GM12865 (cell line): ENCODE measurements at places on chromosomes 3 and 15.

GRCh38 chr3:126836220-126836860 lies 132.3 kb downstream of the CHCHD6 start:
- no peak for DNase-seq

GRCh38 chr3:125003859-125004595 lies 51.8 kb downstream of the HEG1 start:
- no peak for DNase-seq

- DNase-seq: peak; percentile 29
Measured at GRCh38 chr3:125165189-125165947, 47.2 kb downstream of the SLC12A8 start.

DNA sequence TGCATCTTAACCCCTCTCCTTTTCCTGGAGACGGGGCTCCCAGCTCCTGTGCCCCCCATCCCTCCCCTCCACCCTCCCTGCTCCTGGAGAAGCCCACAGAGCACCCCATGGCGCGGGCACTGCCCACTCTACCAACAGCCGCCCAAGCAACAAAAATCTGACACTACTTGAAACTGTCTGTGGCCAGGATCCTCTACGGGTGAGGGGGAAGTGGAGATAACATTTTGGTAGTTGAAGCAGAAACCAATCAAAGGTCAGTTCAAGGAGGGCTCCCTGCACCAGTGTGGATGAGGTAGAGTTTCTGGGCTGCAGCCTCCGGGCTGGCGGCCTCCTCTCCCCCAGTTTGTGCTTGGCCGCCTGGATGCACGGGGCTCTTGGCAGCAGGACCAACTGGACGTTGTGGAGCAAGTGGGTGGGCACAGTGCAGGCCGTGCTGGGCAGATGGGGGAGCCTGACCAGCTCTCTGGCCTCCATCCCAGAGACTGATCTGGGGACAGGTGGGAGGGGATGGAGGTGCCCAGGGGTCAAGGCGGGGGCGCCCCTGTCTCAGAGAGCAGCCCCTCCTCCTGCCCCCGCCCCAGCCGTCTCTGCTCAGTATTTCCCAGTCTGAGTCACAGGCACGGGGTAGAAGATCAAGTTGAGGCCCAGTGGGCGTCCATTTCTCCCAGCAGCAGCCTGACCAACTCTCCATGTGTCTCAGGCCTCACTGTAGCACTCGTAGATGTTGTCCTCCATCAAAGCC lies 12.8 kb downstream of the H1-8 start:
- DNase-seq: no peak

DNA sequence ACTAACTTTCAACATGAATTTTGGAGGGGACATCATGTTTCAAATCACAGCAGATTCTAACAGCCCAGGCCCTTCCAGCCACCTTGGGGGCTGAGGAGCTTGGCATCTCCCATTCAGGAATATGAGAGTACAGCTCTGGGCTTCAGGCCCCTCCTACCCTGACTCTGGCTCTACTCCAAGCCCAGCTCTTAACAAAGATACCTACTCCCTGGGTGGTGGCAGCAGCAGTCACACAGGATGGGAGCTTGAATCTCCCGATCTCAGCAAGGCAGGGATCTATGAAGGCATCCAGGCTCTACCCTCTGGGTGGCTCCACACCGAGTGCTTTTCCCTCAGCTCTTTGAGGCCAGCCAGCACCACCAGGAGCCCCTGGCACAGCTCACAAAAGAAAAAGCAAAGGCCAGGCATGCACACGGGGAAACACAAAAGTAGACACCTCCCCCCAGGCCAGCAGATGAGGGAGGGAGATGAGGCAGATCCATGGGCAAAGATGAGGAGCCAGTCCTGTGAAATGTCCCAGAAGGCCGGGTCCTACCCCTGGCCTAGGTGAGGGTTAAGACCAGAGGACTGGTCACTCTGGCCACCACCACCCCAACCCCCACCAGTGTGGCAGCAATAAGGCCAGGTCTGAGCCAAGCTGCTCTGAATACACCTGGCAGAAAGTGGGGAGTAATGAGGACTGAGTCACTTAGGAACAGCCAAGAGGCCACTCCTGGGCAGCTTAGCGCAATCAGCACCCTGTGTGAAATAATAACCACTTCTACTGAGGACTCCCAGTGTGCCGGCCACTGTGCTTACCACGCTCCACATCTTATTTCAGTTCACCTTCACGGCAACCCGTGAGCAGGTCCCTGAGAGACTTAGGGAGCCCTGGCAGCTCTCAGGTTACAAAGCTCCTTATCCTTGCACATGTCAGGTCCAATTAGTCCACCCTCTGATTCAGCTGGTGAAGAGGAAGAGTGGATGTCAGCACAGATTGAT lies 24.3 kb downstream of the PLA2G4F start:
- DNase-seq: no peak

DNA sequence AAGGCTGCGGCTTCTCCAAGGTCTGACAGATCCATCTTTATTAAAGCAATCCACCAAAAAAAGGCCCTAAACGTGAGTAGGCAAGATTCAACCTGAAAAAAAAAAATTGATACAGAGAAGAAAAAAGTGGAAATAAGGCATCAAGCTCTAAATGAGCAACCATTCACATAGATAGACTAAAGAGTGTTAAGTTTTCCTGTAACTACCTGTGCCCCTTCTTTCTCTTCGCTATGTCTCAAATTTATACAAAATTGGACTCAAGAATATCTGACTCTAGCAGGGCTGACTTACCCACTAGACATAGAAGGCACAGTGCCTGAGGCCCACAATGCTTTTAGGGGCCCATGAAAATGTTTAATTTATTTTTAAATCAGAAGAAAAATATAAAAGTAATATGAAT lies at the start of gene MYH15:
MYH15 (minus strand) TSS at position 101 of the 400 bp plus-strand sequence; CDS start at position 35, 66 bp downstream.
- no peak for DNase-seq

DNA sequence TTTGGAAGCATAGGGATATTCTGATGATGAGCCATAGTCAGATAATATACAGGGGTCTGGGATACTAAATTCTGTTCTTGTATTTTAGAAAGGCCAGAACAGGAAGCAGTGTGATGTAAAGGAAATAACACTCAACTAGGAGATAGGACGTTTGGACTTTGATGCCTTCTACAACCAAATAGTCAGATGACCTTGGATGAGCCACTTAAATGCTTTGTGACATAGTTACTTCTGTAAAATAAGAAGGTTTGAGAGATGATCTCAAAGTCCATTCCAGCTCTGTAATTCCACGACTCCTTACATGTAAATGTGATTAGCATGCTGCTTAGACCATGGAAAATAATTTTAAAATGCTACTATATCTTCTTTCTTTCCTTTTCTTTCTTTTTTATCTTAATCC lies 29.5 kb upstream of the CCDC54 start:
- no peak for DNase-seq

DNA sequence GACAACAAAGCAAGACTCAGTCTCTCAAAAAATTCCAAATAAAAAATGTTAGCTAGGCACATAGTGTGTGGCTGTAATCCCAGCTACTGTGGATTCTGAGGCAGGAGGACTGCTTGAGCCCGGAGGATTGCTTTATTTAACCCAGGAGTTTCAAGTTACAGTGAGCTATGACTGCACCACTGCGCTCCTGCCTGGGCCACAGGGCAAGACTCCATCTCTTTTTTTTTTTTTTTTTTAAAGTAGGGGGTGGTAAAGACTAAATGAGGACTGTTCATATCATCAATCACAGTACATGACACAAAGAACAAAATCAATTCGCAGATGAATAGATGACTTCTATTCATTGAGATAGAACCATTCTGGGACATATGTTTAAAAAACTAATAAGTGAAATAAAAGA lies 48.1 kb downstream of the ACAP2 start:
- DNase-seq: peak; percentile 20

GRCh38 chr15:62639906-62640605 lies 402.5 kb upstream of the TPM1 start:
- DNase-seq: no peak

DNA sequence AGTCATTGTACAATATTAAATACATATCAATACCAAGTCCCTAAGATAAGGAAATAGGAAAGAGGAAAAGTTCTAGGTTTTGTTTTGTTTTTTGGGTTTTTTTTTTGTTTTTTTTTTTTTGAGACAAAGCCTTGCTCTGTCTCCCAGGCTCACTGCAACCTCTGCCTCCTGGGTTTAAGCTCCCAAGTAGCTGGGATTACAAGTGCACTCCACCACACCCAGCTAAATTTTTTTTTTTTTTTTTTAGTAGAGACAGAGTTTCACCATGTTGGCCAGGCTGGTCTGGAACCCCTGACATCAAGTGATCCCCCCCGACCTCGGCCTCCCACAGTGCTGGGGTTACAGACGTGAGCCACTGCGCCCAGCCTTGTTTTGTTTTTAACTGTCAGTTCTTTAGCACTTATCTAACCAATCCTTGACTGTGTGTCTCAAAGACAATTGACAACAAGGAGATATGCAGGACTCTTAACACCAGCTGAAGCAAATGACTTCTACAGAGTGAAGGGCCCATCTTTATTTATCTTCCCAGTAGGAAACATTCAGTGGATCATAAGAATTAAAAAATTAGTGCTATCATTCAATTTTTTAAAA lies 100.0 kb upstream of the RAP2B start:
- no peak for DNase-seq

DNA sequence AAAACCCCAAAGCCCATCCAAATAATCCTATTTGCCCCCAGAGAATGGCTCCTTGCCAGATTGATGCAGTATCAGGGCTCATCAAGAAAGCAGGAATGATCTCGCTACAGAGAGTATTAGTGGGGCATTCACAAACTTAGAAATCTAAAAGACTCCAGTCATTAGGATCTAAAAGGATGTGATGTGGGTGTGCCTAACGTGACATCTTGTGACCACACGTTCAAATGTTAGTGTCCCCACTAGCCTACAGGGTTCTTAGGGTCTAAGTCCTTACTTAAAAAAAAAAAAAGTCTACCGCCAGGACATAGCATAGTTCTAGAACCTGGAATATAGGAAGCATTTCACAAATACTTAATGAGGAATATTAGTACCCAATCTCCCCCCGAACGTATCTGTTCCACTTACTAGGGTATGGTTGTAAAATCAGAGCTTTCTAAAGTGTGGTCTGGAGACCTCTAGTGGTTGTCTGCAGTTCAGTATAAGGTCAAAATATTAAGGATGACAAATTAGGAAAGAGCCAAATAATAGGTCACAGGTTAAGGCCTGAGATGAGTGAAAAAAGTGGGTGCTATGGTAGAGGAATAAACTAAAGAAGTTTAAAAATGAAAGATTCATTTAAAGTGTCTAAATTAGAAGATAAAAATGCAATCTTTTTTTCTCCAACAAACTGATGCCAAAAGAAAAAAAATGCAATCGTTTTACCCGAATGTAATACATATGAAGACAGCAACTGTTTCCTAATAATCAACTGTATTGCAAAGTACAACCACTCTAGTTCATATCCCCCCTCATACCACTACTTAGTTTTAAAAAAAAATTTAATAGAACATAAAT lies 4.2 kb upstream of the CHRM5 start:
- DNase-seq: peak; percentile 56

DNA sequence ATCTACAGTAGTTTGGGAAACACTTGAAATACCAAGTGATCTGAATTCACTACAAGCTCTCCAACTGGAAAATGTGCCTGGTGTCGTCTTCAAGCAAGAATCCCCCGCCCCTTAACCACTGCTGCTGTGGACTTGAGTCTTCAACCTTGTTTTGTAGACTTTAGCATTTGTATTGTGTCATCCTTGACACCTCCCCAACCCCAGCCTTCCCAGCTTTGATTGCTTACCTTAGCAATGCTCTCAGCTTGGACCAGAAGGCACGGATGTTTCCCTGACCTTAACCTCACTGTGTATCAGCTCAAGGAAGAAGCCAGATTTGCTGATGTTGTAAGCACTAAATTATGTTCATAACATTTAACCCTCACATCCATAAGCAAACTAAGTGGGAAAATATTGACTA lies 146.4 kb downstream of the IGF1R start:
- DNase-seq: no peak

- no peak for DNase-seq
Measured at GRCh38 chr3:137771401-137772213, 7.5 kb downstream of the SOX14 start.

- DNase-seq: no peak
Measured at GRCh38 chr15:65175511-65175910, 9.6 kb downstream of the CLPX start.

DNA sequence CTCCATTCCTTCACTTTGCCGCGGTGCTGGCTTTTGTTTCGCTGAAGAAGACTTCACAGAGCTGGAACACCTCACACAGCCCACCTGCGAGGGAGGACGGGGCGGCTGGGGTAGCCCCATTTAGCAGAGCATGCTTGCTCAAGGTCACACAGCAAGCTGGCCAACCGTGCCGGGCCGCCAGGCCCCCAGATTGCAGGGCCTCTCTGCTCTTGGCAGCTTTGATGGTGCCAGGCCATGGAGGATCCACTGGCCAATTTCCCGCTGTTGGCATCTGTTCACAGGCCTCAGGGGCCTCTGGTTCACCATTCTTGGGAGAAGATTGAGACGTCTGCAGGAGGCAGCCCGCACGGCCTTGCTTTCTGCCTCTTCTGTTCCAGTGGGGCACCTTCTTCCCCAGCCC lies 77.9 kb upstream of the LINGO1 start:
- DNase-seq: no peak

GRCh38 chr3:53109891-53110771 lies 20.1 kb downstream of the RFT1 start:
- peak; percentile 55 for DNase-seq
